ENCODE measurements at places on chromosomes 7 and 10.

DNA sequence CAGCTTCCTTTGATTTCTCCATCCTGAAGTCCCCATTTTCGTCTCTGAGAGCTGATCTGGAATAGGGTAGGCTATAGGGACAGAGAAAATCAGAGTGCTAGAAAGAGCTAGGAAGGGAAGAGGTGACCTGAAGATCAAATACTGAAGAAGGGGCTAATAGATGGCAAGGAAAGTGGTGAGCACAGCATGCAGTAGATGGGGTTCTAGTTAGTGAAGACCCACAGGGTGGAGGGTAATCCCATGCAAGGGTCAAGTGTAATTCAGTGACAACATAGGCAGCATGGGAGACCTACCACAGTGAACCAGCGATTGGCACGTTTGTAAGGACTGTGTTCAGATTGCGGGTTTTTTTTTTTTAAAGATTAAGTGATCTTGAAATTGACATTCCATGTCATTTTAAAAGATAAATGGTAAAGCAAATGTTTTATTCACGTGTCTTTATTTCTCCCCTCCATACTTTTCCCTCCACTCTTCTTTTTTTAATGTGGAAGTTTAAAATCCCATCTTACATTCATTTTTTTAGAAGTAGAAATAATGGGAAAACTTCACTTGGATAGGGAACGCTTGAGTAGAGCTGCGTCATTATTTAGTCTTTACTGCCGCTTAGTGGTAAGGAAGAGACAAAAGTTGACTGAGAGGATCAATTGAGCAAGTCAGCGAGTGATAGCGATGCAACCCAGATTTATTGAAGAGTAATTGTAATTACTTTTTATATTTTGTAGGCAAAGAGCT is 21.0 kb upstream of the ABI1 start:
- DNase-seq: peak; percentile 69

DNA sequence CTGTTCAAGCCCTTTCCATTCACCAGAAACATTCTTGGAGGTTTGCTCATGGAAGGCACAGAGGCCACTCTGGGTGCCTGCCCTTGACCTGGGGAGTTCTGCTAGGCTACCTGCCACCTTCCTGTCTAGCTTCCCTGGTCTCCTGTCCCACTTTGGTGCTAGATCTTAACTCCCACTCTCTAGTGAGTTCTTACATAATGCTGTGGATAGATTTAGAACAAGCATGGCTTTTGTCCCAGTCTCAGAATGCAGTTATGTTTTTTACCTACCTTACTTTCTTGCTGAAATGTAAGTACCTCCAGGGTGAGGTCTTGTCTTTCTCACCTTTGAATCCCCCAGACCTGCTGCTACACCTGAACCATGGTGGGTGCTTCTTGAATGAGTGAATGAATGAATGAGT is 1252.3 kb downstream of the TYW1 start:
- DNase-seq: no peak

GRCh38 chr10:82267960-82268359 is 393.0 kb downstream of the NRG3 start:
- no peak for DNase-seq

- no peak for DNase-seq
Observed at GRCh38 chr7:50298811-50299562, 5.5 kb upstream of the IKZF1 start.

DNA sequence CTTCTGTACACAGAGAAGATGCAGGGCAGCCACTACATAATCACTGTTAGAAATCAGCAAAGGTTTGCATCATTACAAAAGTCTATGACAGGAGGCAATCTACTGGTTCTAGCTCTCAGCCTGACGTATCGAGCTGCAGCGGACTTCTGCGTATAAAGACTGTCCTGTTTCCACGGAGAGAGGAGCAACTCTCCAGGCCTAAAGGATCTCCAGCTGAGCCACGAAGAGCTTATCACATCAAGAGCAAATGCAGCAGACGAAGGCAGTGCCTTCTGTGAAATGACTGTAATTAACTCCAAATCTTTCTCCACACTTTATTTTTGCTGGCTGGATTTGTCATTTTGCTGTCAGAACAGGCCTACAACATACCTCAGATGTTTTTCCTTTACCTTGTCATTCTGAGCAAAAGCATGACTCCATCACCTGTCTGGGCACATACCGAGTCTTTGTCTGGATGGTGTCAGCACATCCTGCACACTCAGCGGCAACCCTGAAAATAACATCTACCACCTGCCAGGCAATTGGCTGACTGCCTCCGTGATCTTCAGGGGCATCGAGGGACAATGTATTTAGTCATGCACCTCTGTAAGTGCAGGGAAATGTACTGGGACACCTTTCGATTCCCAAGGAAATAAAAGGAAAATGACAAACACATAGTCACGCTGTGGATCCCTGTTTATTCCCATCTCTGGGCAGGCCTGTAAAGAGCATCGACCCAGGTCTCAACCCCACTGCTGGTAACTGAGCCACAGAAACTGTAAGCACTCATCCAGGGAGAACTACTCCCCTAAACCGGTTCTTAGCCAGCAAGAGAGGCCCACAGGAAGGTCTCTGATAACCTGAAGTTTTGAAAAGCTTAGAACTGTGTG is 26.3 kb upstream of the SH3PXD2A start:
- no peak for DNase-seq

DNA sequence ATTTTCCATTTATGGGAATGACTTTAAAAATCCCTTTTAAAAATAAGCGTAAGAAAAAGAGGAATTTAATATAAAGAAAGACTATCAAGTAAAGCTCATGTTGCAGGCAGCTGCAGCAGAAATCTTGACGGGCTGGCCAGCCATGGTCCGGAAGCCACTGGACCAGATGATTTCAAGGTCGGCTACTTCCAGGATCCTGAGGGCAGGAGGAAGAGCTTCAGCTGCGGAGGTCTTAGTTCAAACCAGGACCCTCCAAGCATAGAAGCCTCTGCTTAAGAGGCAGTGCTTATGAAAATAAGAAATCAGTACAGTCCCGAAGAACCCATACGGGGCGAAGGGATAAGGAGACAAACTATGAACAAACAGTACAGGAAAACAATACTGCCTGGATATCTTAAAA is 220.2 kb upstream of the CELF2 start:
- no peak for DNase-seq
